H1 (cell line): ENCODE measurements at places on chromosomes 2 and 18. TPM values are rescaled to one million over a fixed set of nuclear protein-coding genes. Genes with fewer than 3 reads are reported as not detected.

Gene ZNF385B
- total RNA-seq: 2.9 and 3.7 TPM in 2 replicates

Gene CAVIN2
- not detected in 2 replicates for total RNA-seq

DNA sequence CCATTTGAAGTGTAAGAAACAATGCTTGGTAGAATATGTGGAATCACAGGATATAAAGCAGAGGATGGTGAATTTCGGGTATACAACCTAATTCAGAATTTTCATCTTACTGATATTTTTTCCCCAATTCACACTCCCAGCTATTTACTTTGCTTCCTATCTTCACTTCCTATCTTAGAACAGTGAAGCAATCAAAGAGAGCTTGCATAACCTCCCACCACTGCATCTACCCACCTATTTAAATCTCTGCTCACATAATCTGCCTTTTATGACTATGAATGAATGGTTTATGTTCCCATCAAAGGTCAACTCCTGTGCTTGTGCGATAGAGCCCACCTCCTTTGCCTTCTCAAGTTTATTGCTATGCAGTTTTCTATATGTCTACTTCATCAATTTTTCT lies 3.3 kb downstream of the RMDN2 start:
- DNase-seq: no peak

DNA sequence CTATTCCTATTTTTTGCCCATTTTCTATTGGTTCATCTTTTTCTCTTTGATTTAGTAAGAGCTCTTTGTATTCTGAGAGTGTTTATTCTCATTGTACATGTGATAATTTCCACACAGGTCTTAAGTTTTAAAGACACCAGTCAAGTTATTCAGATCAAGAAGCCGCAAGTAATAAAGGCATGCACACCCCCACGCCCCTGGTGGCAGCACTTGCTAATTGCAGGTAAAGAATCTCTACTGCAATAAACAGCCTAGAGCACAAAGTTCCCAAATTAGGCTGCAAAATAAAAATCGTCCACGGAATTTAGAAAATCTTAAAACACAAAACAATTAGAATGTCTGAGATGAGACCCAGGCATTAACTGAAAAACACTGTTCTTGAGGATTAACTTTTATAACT lies 45.2 kb downstream of the ST3GAL5 start:
- peak; percentile 80 for DNase-seq

DNA sequence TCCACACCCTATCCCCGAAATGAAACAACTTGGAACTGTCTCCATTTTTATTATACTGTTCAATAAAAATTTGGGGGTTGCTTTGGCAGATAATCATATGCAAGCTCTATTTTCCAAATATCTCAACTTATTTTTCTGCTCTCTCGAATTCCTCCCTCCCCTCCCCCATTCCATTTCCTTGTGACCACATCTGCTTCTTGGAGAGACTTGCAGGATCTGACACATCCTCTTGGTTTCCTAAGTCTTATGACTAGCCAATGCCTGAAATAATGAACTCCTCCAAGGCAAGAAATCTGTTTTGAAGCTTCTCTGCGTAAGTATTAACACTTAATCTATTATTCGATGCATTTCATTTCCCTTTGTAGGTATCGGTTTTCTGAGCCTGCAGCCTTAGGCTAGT lies 16.1 kb downstream of the TGIF1 start:
- DNase-seq: no peak

DNA sequence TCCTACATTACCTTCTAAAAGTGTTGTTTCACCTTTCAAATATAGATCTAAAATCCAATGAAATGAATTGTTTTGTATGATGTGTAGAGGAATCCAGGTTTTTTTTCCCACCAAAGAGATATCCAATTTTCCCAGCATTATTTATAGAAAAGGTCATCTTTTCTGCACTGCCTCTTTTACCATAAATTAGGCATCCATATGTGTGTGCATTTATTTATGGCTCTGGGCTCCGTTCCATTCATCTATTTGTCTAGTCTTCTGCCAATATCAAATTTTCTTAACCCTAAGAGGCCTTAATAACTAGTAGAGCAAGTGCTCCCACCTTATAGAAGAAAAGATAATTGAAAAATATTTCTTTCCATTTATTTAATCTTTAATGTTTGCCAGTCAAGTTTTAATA lies 88.3 kb downstream of the ATAD2B start:
- DNase-seq: no peak

DNA sequence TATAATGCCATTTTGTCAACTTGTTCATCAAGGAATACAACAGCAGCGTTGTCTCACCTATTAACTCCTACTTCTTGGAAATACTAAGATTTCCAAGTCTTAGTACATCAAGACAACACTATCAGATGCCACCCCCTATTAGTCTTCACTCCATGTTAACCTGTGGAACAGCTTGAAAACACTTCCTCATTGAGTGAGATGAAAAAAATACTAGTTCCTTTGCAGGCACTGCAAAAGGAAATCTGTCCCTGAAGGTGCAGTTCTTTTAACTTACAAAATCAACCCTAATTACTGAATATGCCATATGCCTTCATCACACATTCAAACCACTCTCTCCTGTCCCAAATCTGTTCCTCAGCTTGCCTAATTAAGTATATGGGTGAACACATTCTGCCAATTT lies 4.0 kb downstream of the CWC22 start:
- DNase-seq: no peak

DNA sequence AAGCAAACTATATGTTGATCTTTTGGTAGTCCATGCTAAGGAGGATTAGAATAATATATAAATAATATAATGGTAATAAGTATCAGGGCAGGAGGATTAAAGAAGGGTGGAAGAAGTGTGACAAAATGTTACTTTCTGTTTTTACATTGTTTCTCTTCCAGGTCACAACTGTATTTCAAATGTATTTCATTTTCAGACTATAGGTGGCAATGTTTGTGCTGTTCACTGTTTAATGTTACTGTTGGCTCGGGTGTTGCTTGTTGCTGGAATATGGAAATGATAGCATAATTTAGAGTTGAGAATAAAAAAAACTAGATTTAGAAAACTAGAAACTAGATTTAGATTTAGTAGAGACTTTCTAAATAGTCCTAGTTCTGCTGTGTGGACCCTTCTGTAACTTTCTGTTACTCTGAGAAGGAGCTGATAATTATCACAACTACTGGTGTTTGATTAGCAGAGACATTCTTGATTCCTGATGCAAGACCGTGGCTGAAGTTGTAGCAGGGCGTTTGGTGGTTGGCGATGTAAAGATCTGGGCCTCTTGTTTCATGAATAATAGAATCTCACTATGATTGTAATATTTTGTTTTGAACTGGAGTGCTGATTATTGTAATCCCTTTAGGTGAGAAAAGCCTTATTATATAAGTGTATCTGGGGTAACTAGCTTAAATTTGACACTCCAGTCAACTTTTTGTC lies 7.9 kb downstream of the NEDD4L start:
- no peak for DNase-seq

- no peak for DNase-seq
Measured at GRCh38 chr2:175579646-175580045, 398.1 kb upstream of the ATP5MC3 start.

DNA sequence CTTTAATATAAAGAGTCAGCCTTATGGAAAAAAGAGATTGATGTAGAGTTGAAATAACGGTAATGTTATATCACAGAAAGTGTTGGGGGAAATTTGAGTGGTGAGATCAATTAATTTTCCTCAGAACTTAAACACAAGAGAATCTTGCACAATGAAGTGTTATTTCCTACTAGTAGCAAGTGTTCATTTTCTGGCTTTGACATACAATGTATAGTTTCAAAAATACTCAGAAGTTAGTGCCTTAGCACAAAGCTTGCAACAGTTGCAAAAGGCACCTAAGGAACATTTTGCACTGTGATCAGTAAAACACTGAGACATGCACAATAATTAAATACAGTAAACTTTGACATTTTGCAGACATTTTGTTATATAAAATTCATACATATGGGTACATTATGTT lies 161.2 kb downstream of the CD226 start:
- DNase-seq: no peak

GRCh38 chr18:25253136-25253535 lies 98.8 kb downstream of the ZNF521 start:
- DNase-seq: no peak

DNA sequence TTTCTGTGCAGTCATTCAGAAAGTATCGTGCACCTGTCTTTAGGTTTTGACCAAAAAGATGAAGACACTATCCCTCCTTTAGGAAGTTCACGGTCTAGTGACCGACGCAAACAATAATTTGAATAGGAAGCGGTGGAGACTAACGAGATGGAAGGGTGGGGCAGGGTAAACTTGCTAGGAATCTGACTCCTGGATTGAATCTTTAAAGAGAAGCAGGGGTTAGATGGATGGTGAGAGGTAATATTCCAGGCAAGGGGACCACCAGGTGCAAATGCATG lies 651 bp upstream of the TXNL1 start:
- no peak for DNase-seq

GRCh38 chr2:12705230-12705629 lies 11.5 kb upstream of the TRIB2 start:
- no peak for DNase-seq
